ENCODE measurements at places on chromosomes 7 and 10.

GRCh38 chr10:122085423-122085911 is 96.5 kb downstream of the TACC2 start:
- no peak for DNase-seq

GRCh38 chr10:114708717-114709335 is 50.8 kb upstream of the ABLIM1 start:
- no peak for DNase-seq

GRCh38 chr7:44988701-44989100 is 9.9 kb upstream of the MYO1G start:
- DNase-seq: no peak

GRCh38 chr10:107653832-107654287 is 489.4 kb upstream of the SORCS1 start:
- no peak for DNase-seq

- DNase-seq: peak; percentile 99
These were observed at the start of gene LRCH4 for GRCh38 chr7:100585511-100586265. Gene LRCH4, minus strand, starts transcription at chr7:100586129. Its CDS starts 29 bp downstream, at chr7:100586100.

DNA sequence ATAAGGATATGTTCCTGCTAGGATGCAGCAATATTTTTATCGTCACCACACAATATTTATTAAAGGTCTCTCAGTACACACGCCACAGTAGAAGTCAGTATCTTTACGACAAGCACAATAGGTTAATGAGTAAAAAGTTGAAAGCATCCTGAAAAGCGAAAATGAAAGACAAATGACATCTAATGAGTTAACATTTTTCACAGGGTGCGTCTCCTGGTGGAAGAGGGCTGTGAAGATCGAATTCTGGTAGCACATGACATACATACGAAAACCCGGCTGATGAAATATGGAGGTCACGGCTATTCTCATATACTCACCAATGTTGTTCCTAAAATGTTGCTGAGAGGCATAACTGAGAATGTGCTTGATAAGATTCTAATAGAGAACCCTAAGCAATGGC is 10.8 kb downstream of the C1QL3 start:
- no peak for DNase-seq

DNA sequence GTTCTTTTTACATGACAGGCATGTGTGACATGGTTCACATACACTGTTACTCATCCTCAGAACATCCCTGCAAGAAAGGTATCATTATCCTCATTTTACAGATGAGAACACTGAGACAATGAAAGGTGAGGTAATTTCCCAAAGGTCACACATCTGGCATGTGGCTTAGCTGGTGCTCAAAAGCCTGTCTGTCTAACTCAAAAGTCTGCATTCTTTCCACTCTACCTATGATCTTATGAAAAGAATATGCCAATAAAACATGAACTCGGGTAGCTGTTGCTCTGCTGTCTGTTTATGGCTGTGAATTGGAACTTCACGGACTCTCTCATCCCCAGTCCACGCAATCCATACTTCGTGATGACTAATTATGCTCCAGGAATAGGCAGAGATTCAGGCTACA is 79.0 kb upstream of the ODAD2 start:
- DNase-seq: no peak

GRCh38 chr7:87512906-87513305 is 37.4 kb upstream of the ABCB4 start:
- DNase-seq: no peak

GRCh38 chr7:125136755-125137532 is 207.3 kb upstream of the POT1 start:
- no peak for DNase-seq

- DNase-seq: no peak
These were observed 23.2 kb downstream of the PPP1R17 start for GRCh38 chr7:31710171-31710570.

GRCh38 chr7:101216860-101217387 is 457 bp downstream of the PLOD3 start:
- no peak for DNase-seq

- DNase-seq: no peak
These were observed 299.6 kb downstream of the MDFIC start for GRCh38 chr7:115221456-115221855.

- DNase-seq: no peak
These were observed 277.0 kb upstream of the COBL start for GRCh38 chr7:51593628-51594027.

GRCh38 chr10:131774681-131775085 is 126.1 kb upstream of the PPP2R2D start:
- DNase-seq: no peak

GRCh38 chr10:125011171-125011925 is 69.4 kb downstream of the ZRANB1 start:
- no peak for DNase-seq

DNA sequence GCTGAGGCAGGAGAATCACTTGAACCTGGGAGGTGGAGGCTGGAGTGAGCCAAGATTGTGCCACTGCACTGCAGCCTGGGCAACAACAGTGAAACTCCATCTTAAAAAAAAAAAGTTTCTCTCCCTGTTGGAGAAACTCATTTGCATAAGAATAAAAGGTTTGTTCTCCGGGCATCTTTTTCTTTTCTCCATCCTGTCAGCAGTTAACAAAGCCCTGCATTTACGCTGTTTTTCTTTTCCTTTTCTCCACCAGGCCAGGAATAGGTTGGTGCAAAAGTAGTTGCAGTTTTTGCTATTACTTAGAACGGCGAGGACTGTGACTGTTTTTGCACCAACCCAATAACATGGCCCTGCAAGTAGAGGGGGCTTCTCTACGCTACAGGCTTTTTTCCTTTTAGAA is 9.5 kb upstream of the URGCP start:
- DNase-seq: no peak

DNA sequence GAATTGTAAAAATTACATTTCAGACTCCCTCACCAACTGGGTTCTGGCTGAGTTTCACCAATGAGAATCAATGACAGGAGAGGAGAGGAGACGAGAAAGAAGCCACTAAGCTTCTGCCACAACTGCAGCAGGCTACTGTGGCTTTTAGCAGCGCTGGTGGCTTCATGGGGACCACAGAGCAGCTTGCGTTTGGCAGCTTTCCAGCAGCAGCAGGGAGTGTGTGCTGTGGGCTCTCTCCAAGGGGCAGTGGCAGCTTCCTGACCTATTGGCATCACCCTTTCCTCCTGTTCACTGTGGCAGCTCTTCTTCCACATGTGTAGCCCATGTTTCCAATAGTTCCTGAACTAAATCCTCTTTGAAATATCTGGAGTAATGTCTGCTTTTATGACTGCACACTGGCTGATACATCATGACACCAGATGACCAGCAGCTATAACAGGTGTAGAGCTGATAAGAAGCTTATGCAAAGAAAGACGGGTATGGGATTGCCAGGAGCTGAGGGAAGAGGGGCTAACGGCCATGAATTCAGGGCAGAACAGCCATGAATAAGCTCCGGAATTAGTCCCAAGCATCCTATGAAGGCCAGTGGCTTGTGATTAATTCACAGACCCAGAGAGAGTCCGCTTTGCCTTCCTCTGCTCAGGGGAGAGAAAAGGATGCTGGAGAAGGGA is 46.8 kb downstream of the KCNH2 start:
- no peak for DNase-seq

- no peak for DNase-seq
These were observed 254.1 kb downstream of the RELN start for GRCh38 chr7:103735377-103735776.

DNA sequence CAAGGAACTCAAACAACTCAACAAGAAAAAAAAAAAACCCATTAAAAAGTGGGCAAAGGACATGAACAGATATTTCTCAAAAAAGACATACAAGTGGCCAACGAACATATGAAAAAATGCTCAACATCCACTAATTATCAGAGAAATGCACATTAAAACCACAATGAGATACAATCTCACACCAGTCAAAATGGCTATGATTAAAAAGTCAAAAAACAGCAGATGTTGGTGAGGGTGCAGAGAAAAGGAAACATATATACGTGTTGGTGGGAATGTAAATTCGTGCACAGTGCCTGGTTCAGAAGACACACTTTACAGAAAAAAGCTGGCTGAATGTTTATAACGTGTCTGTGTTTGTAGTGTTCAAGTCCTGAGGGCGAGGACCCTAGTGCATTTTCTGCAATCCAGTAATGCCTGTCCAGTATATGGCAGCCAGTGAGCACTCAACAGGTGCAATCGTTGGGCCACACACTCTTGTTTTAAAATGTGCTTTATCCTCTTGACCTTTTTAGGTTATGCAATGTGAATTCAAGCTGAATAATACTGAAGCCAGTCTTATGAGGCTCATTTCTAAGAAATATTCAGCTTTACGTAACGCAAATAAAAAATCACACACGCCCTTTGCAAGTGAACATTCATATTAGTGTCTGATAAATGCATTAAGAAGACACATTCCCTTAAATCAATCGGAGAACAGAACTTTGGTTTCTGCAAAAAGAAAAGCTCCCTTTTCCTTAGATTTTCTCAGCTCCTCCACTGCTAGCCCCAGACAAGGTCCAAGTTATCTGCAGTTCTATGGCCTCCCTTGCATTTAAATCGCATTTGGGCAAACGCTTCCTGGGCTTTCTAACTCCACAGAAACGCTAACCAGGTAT is 813 bp upstream of the MTURN start:
- no peak for DNase-seq

GRCh38 chr10:26481315-26481692 is 43.2 kb downstream of the APBB1IP start:
- no peak for DNase-seq

DNA sequence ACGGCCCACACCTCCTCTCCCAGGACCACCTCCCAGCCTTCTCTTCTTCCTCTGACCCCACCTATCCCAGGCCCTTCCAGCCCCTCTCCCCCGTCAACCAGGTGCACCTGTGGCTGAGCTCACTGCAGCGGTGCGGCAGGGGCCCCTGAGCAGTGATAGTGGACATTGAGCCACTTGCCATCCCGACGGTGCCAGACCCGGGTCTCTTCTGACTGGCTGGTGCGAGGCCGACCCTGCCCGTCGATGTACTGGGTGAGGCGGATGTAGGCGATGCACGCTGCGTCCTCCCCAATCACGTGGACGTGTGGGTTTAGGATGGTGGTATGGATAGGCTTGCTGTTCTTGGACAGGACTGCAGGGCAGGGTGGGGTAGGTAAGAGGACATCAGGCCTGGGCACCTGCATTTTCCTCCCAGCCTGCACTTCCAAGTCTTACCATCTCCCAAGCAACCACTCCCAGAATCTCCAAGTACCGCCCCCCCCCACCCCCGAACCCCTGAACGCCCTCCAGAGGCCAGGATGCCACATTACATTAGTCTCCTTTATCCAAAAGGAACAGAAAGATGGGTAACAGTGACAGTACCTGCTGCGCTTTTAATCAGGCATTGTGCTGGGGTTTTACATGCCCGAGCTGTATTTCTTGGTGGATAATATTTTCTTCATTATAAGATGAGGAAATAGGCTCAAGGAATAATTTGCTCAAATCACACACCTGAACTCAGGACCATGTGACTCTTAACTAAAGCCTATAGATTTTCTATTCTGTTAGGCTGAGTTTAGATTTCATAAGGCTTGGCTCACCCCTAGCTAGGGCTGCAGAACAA is 3.7 kb upstream of the NDST2 start:
- DNase-seq: no peak

- DNase-seq: no peak
These were observed 589.5 kb downstream of the ARL4A start for GRCh38 chr7:13276977-13277376.

DNA sequence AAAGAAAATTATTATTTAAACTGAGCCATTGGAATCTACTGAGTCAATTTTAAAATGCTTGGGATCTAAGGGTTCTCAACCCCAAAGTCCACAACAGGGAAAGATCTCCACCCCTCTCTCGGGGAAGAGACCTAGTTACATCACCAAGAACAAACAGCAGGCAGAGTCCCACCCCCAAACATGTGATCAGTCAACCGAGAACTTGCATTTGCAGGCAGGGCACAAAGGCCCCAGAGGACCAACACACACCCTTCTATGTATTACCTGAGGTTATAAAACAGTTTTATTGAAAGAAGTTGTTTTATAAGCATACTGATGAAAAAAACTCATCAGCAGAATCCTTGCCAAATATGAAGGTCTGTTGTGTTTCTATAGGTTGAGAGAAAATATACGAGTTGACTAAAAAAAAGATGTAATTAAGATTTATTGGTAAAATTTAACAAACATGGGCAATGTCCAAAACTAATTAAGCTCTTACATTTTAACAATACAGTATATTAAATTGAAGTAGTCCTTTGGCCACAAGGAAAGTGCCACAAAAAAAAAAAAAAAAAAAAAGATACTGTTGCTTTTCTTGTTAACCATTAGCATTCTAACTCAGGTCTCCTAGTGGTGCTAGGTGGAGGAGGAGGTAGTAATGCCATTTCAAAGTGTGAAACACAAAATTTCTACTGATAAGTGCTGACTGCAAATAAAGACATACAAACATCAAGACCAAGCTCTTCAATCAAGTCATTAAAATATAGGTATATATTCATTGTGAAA is 975 bp upstream of the USP54 start:
- no peak for DNase-seq

- DNase-seq: no peak
These were observed 2.8 kb upstream of the UCN3 start for GRCh38 chr10:5361966-5362365.

GRCh38 chr7:24401628-24402593 is 117.9 kb downstream of the NPY start:
- no peak for DNase-seq

DNA sequence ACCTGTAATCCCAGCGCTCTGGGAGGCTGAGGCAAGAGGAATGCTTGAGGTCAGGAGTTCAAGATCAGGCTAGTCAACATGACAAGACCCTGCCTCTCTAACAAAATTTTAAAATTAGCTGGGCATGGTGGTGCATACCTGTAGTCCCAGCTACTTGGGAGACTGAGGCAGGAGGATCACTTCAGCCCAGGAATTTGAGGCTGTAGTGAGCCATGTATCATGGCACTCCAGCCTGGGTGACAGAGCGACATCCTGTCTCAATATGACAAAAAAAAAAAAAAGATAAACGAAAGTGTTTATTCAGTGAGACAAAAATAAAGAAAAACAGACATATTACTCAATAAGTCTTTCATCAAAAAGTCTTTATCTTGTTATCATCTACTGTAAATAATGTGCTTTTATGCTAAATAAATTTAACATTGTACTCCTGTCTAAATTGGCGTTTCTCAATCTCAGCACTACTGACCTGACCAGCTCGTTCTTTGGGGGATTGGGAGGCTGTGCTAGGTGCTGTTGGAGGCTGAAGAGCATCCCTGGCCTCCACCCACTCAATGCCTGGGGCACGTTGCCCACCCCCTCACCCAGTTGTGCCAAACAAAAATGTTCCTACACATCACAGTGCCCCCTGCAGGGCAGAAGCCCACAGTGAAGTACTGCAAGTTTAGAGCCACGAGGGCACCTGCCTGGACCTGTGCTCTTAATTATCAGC is 57.7 kb downstream of the NCAPG2 start:
- no peak for DNase-seq

GRCh38 chr7:18494406-18494805 is 1.1 kb upstream of the HDAC9 start:
- no peak for DNase-seq

- no peak for DNase-seq
These were observed 5.9 kb upstream of the PRSS58 start for GRCh38 chr7:142263598-142264380.

DNA sequence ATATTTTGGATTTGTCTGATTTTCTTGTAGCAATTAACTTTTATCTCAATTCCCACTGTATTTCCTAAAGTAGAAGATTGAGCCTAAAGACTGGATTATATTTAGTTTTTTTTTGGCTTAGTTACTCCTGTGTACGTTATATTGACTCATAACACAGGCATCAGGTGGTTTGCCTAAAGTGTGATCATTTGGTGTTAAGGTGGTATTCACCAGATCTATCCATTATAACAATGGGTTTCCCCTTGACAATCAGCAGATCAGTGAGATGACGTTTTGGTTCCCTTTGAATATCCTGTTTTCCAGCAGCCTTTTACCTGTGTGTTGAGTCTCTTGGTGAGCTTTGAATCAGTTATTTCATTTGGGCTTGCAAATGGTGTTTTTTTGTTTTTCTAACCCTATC is 18.1 kb downstream of the MAPK8 start:
- DNase-seq: no peak
